CD4-positive, alpha-beta T cell (primary cell): ENCODE measurements at places on chromosomes 7 and 10.

GRCh38 chr10:987620-987869 lies 689 bp upstream of the GTPBP4 start:
- no peak for DNase-seq

DNA sequence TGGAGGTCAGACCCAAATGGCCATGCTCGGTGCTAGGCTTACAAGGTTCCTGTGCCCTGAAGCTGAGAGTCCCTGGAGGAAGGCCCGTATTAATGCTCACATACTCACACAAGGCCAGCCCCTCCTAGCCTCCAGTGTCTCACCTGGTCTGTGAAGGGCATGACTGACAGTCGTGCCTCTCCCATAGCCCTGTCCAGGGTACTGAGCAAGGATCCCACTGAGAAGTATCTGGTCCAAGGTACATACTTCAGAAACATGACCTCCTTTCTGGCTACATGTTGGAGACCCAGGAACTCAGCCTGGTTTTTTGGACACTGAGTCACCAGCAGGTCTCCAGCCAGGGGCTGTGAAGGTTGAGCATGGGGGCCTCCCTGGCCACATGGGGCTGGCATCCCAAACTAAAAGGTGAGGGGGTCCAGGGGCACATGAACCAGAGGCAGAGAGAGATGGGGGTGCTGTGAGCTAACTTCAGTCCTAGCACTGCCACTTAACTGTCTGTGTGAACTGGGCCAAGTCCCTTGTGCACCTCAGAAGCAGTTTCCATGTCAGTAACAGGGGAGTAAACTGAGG lies 17.6 kb upstream of the RASGEF1A start:
- DNase-seq: peak; percentile 35

- no peak for DNase-seq
These were observed 67.0 kb upstream of the INPP5A start for GRCh38 chr10:132470410-132471124.

- no peak for DNase-seq
These were observed 18.3 kb downstream of the MMS19 start for GRCh38 chr10:97479939-97480338.

GRCh38 chr10:36534471-36535002 lies 590.9 kb upstream of the ANKRD30A start:
- peak; percentile 4 for DNase-seq
